ENCODE measurements at places on chromosomes 1 and 21.

DNA sequence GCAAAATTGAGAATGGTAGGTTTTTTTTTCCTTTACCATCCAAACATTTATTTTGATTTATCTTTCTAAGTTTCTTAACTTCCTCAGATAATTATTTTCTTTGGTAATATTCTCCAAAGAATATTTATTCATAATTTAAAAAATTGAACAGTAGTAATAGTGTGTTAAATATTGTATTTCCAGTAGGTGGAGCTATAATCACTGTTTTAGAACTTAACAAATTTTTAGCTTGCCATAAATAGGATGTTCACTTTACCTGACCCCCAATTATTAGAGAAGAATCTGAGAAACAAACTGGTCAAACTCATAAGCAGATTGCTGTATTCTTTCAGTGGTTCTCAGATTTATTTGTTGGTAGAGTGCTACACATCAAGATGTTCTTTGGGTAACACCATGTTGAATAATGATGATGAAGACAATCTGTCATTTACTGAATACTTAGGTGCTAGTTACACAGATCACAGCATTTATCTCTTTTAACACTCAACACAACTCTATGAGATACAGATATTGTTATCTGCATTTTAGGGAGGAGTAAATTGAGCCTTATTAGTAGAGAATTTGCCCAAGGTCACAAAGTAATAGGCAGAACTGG lies 82.4 kb upstream of the GPR88 start:
- peak; percentile 65 for DNase-seq

GRCh38 chr1:181318858-181319235 lies 164.5 kb upstream of the CACNA1E start:
- DNase-seq: no peak

DNA sequence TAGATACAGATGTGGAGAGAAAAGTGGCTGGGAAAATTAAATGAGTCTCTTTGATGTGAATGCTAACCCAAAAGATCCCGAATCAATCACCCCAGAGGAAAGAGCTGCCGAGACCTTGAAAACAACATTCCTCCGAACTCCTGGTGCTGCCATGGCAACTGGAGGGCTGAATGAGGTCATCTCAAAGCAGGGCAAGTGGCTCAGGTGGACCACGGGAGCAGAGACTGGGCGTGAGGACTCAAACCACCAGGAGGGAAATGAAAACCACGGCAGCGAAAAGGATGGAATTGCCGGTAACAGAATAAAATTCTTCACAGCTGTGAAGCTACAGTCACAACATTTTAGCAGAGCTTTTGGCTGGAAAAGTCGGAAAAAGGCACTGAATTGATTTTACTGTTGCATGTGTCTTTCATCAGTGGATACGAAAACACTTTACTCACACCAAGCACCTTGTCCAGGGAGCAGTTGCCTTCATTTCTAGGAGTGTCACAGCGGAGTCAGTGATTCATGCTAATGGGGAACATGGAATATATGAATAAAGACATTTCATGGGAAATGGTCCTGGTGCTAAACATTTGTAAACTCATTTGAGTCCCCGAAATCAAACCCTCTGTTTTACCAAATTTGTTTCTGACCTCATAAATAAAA lies 23.2 kb upstream of the BECN2 start:
- no peak for DNase-seq

DNA sequence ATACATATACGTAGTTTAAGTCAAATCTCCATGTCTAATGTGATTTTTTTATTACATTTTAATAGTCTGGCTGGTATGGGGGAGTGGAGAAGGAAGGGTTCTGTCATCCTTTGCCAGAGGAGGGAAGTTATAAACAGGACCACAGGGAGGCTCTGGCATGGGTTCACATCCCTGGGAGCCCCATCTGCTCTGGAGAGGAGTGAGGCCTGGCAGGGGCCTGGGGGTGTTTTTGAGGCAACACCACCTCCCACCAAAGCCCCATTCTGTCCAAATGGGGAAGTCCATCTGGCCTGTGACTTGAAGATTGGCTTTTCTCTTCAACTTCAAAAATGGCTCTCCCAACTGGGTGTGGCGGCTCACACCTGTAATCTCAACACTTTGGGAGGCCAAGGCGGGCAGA lies 15.8 kb downstream of the DISP3 start:
- no peak for DNase-seq

DNA sequence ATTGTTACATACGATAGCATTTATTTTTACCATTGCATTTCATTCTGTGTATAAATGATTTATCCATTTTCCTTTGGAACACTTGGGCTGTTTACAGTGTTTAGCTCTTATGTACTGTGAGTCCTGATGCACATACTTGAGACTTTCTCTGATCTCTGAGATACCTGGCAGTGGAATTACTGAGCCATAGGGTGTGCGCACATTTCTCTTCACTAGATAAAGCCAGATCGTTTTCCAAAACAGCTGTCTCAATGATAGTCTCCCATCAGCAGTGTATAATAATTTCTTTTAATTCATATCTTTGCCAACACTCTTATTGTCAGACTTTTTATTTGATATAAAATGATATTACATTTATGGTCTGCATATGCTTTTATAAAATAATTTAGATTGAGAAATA lies 66.2 kb downstream of the VPS13D start:
- no peak for DNase-seq

DNA sequence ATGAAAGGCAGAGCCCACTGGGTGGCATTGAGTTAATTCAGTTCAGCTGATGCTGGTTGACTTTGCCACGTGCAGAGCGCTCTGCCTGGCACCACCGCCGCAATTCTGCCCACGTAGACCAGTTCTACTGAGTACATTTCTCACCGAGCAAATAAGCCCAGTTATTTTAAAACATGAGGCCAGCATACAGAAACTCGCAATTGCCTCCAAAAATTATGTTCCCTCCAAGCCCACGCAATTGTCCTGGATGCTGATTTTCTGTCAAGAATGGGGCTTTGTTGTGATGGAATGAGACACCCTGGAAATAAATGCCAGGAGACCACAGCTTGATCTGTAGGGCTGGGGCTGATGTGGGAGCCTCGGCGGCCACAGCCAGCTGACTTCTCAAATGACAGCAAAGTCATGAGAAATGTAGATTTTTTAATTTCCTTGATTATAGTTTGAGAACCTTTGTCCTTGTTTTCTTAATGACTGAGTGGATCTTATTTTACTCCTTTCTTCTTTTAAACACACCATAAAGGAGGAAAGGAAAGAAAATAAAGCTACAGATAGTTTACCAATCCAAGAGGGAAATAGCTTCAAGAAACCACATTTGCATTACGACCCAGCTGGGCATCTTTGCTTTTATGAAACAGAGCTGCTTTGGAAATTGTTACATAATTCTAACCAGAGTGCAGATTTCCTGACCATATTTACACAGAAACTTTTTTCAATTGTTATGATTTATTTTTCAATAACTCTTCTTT lies 11.6 kb upstream of the PARP1 start:
- no peak for DNase-seq
